Right forelimb (tissue), 1 donor: ENCODE measurements at places on chromosomes 6 and 20.

GRCh38 chr6:36999061-36999750 lies 6.2 kb upstream of the FGD2 start:
- DNase-seq: no peak

GRCh38 chr6:45212976-45213375 lies 115.2 kb upstream of the RUNX2 start:
- DNase-seq: no peak

DNA sequence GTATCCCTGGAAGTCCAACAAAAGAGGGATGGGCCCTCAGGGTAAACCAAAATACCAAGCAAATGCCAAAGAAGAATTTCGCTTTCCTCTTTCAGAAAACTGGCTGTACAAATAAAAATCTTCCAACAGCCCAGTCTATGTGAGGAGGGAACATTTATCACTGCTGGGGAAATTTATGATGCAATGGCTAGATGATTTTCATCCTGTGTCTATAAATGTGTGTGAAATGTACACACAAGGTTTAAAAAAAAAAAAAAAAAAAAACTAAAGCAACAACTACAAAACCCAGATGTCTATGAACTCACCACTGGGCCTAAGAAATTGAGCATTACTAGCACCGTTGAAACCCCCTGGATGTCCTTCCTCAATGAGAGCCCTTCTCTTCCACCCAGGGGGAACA lies 68.7 kb upstream of the SLC4A11 start:
- DNase-seq: no peak

DNA sequence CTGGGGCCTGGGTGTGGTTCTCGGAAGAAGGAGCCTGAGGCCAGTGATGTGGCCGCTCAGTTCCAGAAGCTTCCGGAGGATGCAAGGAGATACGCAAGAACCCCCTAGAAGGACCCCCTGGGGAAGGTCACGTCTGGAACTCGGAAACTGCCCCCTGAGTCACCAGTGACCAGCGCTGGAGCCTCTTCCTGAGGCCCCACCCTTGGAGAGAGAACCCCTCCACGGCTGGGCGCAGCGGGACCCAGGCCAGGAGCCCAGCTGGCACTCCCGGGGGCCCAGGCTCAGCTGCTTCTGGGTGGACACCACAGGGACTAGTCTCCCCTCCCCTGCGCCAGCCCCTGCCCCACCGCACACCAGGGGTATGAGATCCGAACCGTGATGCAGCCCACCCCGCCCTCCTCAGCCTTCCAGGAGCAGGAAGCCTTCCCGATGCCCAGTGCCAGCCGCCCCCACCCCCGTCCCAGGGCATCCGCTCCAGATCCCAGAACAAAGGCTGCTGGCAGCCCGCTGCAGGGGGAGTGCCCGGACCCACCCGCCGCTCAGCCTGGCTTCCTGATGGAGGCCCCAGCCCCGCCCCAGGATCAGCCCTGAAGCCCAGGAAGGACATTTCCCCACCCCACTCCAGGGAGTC lies 7.5 kb downstream of the LAMA5 start:
- no peak for DNase-seq

DNA sequence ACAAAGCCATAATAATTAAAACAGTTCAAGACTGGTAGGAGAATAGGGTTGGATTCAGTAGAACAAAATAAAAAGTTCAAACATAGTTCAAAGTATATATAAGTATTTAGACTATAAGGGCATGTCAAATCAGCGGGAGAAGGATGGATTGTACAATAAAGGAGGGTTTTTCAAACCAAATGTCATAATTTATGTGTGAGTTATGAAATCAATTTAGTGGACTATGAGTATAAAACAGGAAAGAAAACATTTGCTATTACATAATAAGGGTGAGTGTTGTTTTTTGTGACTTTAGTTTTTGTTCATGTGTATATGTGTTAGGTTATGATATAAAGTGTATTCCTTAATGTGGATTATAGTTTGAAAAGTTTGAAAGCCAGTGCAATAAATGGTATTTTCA lies 10.6 kb downstream of the ORC3 start:
- no peak for DNase-seq

DNA sequence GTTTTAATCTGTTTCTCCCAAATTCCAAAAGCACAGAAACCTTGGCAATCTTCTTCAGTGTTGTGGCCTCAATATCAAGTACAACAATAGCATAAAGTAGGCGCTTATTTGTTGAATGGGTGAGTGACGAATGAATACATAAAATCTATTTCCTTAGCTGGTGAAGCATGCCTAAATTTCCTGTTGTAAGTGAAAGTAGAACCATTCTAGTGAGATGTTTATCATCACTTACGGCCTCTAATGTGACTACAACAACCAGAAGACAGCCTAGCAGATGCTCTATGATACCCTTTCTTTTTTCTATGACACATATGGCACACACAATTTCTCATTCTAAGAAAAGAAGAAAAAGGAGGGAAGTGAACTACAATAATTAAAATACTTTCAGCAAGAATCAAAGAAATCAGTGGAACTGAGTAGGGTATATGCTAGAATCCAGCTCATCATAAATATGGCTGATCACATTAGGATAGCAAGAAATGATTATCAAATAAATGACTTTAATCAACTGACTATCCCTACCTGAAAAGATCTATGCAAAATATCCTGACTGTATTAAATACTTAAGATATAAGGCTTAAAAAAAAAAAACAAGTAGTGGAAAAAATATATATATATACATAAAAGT lies 67.4 kb downstream of the BTBD9 start:
- no peak for DNase-seq

DNA sequence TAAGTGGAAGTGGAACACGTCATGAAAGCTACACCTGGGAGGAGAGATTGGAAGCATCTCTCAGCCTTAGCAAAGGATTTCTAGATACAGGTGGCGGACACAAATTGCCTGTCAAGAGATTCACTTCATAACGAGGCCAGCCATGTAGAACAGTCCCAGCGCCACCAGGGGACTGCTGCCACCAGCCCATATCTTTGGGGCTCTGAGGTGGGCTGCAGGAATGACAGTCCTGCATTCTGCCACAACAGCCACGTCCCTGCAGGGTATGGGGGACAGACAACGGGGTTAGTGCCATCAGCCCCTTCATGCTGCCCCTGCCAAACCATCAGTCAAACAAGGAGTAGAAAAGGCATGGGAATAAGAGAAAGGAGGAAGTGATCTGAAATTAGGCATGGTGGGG lies 81.2 kb upstream of the SASH1 start:
- DNase-seq: no peak

DNA sequence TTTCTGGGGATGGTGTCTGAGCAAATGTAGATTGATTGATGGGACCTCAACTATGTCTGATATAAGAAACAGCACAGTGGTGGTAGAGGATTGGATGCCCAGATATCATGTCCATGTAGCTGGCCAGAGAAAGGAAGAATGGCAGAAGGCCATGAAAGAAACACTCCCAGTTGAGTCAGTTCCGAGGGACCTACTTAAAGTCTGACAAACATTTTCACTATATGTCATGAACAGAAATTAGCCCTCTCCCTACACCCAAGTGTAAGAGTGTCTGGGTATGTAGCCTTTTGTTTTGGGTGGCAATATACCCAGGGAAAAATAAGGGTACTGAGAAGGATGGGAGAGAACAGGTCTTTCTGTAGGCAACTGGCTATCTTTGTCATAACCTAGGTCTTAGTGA lies 434.2 kb downstream of the BCKDHB start:
- no peak for DNase-seq

DNA sequence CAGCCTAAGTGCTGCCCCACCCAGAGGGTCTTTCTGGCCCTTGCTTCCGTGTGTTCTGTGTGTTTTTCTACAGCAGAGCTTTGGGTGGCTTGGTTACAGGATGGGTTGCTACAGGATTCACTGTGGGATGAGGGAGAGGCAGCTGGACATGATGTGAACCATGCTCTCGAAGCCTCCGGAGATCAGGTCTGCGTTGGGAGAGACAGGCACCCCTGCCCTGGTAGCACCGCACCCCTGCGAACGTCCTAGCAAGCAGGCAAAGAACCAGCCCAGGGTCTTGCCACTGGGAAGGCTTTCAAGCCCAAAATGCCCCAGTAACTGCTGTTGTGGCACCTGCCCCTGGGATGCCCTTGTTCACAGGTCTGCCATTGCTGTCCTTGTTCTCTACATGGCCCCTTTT lies 66.4 kb downstream of the IGF2R start:
- no peak for DNase-seq

- no peak for DNase-seq
Measured at GRCh38 chr6:91716361-91716760, 1129.5 kb upstream of the MAP3K7 start.

DNA sequence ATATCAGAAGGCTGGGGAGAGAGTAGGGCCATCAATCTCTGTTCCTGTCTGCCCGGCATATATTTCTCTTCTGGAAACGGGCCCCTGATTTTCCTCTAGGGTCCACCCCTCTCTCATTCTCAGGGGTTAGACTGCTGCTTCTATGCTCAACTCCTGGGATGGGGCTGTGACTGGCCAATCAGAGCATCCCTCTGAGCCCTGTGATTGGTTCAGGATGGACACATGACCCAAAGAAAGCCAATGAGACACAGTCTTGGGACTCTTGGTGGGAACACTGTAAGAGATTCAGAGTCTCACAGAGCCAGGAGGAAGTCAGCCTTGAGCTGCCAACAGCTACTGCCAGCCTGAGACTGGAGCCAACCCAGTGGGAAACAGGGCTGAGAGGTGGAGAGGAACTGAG lies 31.0 kb upstream of the KCNB1 start:
- DNase-seq: no peak
